ENCODE measurements at places on chromosomes 16 and 17.
A peak's percentile ranks its signal among the peaks of the same experiment; 100 is the strongest.

DNA sequence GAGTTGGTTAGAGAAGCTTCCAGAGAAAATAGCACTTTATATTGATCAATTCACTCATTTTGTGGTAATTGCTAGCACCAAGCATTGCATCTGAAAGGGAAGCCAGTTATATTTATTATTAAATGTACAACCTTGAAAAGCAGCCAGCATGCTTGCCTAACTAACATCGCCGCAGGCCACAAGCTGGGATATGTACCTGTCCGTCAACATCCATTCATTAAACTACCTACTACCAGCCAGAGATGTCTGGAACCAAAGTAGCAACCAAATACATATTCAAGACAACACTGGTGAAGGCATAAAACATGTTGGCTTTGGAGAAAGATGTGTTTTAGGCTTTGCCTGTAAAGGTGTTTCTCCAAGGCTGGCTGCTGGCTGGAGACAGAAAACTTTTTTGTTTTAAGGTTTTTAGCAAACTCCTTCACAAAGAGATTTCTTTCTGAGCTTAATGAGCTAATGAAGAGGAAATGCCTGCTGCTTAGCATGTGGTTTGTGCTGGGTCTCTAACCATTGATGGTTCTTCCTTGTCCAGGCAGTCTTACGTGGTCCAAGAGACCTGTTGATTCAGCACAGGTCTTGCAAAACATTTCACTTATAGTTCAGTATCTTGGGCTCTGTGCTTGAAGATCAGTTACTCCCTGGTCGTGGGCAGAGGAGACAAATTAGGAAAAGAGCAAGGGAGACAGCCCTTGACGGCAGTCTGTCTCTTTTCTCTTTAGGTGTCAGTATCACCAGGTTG, 3.1 kb downstream of the ITPRIPL2 start:
- no peak for DNase-seq

GRCh38 chr16:68972720-68973119, 129.4 kb downstream of the TANGO6 start:
- DNase-seq, result no peak

GRCh38 chr17:19291646-19292376, 54.6 kb downstream of the EPN2 start:
- no peak for DNase-seq

GRCh38 chr17:70072546-70073309, 2.3 kb upstream of the KCNJ16 start:
- DNase-seq, result no peak

DNA sequence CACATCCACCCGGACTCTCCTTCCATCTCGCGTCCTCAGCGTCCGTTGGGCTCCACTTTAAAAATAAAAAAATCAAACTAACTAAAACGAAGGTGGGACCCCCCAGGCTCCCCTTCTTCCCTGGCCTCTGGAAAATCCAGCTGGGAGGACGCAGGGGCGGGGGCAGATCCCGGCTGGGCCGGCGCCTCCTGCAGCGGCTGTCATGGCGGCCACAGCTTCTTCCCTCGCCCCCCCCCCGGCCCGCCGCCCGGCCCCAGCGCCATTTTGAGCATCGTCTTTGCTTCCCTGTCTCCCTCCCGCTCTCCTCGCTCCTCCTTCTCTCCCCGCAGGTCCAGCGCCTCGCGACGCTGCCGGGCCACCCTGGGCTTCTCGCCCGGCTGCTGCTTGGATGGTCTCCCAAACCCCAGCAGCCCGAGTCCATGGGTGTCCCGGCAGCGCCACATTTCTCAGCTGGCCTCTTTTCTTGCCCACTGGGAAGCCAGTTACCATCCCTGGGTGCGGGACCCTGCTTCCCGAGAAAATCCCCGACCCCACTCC, 3.3 kb downstream of the HOXB2 start:
- peak; percentile 19 for DNase-seq

DNA sequence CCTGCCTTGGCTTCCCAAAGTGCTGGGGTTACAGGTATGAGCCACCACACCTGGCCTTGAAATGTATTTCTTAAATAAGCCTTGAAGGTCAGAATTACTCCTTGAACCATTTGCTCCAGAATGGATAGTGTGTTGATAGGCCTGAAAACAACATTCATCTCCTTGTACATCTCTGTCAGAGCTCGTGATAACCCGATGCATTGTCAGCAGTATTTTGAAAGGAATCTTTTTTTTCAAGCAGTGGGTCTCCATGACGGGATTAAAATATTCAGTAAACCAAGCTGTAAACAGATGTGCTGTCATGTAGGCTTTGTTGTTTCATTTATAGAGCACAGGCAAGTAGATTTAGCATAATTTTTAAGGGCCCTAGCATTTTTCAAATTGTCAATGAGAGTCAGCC, 16.6 kb downstream of the NSRP1 start:
- no peak for DNase-seq

DNA sequence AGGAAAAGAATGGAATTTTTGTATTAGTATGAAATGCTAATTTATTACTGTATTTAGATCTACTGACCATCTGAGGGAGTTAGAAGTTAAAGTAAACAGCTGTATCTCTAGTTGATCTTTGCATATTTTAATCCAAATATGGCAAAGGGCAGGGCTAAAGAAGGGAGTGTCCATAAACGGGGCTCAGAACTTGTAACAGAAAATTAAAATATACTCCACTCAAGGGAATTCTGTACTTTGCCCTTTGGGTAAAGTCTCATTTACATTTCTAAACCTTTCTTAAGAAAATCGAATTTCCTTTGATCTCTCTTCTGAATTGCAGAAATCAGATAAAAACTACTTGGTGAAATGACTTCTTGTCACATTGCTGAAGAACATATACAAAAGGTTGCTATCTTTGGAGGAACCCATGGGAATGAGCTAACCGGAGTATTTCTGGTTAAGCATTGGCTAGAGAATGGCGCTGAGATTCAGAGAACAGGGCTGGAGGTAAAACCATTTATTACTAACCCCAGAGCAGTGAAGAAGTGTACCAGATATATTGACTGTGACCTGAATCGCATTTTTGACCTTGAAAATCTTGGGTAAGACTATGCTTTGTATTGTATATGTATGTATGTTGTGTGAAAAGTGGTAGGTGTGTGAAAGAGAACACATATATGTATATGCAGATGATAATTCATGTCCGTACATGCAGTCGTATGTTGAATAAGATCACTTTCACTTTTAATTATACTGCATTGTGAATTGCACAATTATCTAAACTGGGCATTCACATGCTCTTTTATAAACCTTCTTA, at the start of gene ASPA:
ASPA (plus strand) TSS at position 186 of the 799 bp plus-strand sequence; CDS start at position 349, 163 bp downstream.
- no peak for DNase-seq

DNA sequence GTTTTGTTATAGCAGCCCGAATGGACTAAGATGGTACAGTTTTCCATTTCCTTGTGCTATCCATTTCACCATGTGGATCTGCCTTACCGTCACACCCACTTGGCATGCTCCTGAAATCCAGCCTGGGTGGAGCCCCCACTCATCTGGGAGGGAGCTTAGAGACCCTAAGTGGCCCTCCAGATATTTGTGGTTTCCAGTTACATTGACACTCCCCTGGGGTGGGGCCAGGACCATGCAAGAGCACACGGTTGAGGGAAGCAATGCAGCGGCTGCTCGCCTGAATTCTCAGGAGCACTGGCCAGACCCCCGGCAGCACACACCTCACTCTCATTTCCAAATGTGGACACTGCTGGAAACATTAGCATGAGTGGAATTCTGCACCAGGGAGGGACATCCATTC, 231.1 kb downstream of the UTP18 start:
- no peak for DNase-seq

DNA sequence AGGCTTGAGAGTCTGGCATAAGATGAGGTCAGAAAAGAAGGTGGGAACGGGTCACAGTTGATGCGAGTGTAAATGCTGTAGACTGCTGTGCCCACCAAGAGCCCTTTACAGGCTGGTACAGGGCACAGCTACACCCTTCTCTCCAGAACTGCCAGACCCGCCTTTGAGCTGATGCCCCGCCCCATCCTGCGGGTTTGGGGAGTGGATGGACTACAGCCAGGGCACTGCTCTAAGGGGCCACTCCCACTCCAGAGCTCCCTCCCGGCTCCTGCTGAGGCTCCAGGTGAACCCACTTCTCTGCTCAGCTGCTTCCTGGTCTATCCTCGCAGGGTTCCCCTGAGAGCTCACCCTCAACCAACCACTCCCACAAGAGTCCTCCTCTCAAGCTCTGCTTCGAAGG, 12.3 kb downstream of the MEIOB start:
- DNase-seq, result no peak

DNA sequence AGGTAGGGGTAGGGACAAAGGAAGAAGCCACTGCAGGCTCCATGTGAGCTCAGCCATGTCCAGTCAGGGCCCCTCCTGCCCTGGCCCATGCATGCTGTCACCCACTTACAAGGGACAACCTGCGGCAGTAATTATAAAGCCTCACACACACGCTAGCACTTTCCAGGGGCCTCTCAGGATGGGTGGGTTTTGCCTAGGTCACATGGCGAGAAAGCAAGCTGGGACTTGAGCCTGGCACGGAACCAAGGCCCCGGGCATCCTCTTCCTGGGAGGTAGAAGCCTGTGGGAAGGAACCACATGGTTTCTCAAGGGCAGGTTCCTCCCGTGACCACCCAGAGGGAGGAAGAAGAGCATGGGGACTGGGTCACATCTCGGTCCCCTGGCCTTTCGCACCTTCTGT, 7.0 kb downstream of the ZNF319 start:
- DNase-seq, result no peak

GRCh38 chr17:48563385-48563838, 14.7 kb downstream of the HOXB4 start:
- DNase-seq, result no peak

GRCh38 chr16:71610447-71610846, 15.5 kb upstream of the MARVELD3 start:
- DNase-seq, result no peak

DNA sequence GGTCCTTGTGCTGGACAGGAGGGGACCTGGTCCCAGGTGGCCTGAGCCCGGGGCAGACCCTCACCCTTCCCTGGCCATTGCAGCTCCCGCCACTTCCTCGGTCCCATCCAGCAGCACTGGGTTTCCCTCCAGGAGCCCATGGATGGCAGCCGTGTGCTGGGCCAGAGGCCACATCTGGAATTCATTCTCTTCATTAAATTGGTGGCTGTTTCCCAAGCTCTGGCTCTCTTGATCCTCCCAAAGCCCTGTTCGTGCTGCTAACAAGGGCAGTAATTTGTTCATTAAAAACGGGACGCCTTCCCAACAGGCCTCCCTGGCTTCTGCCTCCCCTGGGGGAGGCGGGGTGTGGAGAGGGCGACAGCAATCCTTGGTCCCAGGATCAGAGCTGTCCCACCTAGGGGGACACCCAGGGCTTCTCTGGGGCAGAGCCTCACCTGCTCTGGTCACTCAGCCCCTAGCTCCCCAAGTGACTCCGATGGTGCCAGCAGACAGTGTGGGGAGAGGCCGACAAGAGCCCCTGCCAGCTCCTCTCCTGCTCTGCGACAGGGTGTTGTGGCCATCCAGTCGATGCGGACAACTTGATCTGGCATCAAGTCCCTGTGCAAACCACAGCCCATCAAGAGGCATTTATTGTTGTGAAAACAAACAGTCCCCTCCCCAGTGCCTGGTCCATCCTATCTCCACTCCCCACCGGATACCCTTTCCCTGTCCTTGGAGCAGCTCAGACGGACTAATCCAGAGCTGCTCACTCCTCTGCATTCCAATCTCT, 44.0 kb downstream of the SDK2 start:
- DNase-seq, result no peak

DNA sequence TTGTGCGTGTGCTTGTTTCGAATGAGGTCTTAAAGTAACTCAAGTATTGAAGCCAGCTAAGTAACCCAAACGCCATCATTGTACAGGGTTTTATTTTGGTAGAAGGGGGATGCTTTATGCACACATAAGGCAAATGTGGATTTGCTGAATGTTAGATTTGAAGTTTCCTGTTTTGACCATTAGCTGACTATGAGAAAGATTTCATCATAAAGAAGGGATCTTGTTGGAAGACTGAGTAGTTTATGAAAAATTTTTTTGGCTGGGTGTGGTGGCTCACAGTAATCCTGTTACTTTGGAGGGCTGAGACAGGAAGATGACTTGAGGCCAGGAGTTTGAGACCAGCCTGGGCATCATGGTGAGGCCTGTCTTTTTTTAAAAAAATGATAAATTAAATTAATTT, 10.0 kb upstream of the ZFP3 start:
- no peak for DNase-seq

GRCh38 chr17:53627511-53627910, 195.2 kb upstream of the KIF2B start:
- no peak for DNase-seq

GRCh38 chr17:51500454-51500853, 240.1 kb downstream of the UTP18 start:
- no peak for DNase-seq

DNA sequence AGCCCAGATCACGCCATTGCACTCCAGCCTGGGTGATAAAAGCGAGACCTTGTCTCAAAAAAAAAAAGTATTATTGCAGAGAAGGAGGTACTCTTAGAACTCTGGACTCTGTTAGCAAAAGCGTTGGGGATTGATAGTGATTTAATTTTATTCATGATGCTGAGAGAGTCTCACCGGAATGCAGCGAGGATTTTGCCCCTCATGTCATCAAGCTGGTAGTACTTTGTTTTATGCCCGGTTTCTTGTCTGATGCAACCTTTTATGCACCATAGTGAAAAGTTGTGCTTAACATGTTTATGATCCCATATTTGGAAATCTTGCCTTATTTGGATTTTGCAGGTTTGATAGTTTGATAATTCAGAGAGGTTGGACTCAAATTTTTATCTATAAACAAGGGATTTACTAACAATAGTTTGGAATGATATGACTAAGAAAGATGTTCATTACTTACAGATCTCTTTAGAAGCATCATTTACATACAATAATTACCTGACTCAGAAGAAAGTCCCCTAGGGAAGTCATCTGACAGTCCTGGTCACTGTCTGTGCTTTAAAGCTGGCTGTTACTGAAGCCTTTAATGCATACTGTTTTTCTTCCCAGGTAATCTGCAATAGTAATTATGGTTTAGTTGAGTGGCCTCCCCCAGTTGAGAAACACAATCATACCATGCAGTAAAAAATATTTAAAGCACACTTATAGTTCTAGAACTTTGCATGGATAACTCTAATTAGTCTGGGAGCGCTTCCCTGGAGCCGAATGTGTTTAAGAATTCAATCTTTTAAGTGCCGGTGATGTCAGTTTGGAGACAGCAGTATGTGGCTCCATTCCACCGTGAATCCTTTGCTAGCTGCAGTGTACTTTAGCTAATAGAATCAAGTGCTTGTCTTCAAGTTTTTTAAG, 120.9 kb downstream of the PRKCA start:
- no peak for DNase-seq

- no peak for DNase-seq
Observed at GRCh38 chr16:35636480-35637230, 2177.2 kb downstream of the TP53TG3F start.

- DNase-seq, result no peak
Observed at GRCh38 chr16:89407925-89408300, 82.4 kb downstream of the ANKRD11 start.

- DNase-seq, result no peak
Observed at GRCh38 chr16:72201387-72201786, 29.4 kb upstream of the PMFBP1 start.

- DNase-seq, result peak; percentile 60
Observed at GRCh38 chr17:50626037-50626574, 8.6 kb upstream of the ABCC3 start.
